IPS DF 6.9 (cell line): ENCODE measurements at places on chromosomes 4 and X.

GRCh38 chrX:131405497-131405896 is 116.4 kb upstream of the IGSF1 start:
- no peak for DNase-seq

DNA sequence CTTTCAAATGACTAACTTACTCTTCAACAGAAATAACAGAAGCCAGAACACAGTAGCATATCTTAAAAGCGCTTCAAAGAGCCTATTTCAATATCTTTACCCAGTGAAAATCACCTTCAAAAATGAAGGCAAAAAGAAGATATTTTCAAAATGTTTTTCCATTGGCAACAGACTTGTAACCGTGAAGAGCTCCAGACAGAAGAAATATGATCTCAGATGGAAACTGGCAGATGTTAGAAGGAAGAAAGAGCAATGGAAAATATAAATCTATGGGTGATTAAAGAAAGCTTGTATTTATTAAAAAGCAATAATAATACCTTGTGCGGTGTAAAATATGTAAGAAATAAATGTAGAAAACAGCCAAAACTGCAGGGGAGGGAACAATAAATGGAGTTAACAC is 35.7 kb downstream of the PRKG2 start:
- DNase-seq: no peak

DNA sequence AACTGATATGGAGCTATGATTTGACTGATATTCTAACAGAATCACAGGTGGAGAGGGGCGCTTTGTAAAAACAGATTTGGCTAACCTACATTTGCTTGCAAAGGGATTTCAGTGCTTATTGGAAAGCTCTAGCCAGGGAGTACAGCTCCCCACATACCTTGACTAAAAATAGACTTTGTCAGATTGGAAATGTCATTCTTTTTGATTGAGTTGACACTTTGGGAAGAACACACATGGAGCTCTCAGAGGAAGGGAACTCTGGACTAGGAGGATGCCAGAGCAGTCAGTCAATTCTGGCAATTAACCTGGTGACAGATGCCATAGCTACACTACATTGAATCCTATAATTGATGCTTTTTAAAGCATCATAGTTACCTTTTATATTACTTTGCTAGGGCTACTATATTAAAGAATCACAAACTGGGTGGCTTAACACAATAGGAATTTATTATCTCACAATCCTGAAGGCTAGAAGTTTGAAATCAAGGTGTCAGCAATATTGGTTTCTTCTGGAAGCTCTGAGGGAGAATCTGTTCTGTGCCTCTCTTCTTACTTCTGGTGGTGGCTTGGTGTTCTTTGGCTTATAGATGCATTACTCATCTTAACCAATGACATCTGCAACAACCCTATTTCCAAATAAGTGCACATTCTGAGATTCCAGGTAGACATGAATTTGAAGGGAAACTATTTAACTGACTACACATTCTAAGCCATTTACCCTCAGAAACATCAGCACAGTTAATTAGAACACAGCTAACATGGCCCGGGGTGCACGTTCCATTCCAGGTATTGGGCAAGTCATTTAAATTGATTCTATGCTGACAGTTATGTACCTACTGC is 8.4 kb upstream of the HERC3 start:
- no peak for DNase-seq

- no peak for DNase-seq
These were observed 216.8 kb upstream of the PSAPL1 start for GRCh38 chr4:7651461-7651921.

DNA sequence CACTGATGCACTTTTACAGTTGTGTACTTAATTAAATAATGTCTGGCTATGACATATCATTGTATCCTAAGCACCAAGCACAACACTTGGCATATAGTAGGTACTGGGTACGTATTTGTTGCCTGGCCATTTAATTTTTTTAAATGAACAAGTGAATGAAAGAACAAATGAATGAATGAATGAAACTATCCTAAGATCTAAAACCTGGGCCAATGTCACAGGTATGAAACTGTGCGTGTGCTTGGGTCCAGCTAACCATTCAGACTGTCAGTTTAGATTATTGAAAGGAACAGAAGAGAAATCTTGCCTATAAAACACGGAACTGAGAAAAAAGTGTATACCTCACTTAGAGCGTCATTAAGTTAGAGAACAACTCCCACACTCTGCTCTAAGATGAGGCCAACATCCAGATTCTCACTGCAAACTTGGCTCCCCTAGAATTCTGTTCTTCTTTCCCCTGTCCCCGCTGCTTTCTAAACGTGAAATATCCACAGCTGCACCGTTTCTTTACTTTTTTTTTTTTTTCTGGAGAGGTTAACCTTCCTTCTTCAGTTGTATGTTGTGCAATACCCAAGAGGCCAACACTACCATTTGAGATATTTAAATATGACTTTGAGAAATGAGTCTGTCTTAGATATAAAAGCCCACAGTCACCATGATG is 17.3 kb upstream of the SEL1L3 start:
- DNase-seq: no peak
